ENCODE measurements at places on chromosomes 4 and X. TPM values are rescaled to one million over a fixed set of nuclear protein-coding genes. Genes with fewer than 3 reads are reported as not detected.

GAGE12E gene
- not detected for total RNA-seq

NBDY gene
- total RNA-seq, result 8.7 TPM

GLRA2 gene
- total RNA-seq, result 13.6 TPM

FAM133A gene
- 1.4 TPM for total RNA-seq

ADD1 gene
- 304 TPM for total RNA-seq

KIAA1210 gene
- total RNA-seq, result 0.33 TPM

MMRN1 gene
- 23.6 TPM for total RNA-seq

ARR3 gene
- 9.8 TPM for total RNA-seq

NEIL3 gene
- total RNA-seq, result 6.4 TPM

TLR8 gene
- 0.49 TPM for total RNA-seq

GPR50 gene
- total RNA-seq, result not detected

ZFYVE28 gene
- 10.4 TPM for total RNA-seq
